ENCODE measurements at places on chromosomes 16 and 17.
A peak's percentile ranks its signal among the peaks of the same experiment; 100 is the strongest.

DNA sequence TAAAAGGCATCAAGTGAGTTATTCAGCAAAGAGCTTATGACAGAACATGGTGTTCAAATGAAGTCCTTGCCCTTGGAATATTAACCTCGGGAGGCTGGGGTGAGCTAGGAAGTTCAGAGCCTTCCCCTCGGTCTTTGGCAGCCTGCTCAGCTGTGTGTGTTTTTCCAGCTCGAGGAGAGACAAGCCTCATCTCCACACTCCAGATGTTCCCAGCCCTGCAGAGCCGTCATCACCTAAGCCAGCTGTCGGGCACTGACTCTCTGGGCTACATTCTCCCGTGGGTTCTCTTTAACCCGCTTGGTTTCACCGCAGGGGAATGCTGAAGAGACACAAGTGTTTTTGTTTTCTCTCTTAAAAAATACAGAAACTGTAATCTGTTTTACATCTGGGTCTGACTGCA, 47.1 kb downstream of the IRX3 start:
- no peak for DNase-seq

DNA sequence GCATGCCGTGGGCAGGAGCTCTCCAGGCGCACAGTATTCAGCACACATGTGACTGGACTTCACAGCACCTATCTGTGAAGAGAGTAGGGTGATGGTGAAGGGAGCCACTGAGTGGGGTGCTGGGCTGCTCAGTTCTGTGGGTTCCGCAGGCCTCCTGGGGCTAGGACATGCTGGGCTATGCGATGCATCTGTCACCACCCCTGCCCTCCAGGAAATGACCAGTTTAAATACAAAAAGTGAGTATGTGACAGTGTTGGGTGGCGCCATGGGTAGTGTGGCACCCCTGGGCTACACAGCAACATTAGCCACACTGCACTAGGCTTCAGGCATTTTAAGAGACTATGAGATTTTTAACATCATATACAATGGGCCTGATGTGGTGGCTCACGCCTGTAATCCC, 28.6 kb downstream of the MYLK3 start:
- no peak for DNase-seq

DNA sequence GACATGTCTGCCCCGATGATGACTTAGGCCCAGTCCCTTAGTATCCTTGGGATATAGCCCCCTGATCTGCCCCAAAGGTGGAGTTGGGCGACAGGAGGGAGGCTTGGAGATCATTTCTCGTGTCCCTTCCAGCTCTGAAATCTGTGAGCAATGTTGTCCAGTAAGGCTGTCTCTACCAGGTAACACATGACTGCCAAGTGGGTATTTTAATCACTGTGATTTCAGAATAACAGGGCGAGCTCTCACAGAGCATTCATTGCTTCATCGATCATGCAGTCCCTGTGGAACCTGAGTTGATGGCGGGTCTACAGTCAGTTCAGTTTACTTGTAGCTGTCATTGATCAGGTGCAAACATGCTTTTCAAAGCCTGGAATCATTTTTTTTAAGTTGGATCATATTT, 39.2 kb downstream of the KSR1 start:
- DNase-seq: peak; percentile 36

DNA sequence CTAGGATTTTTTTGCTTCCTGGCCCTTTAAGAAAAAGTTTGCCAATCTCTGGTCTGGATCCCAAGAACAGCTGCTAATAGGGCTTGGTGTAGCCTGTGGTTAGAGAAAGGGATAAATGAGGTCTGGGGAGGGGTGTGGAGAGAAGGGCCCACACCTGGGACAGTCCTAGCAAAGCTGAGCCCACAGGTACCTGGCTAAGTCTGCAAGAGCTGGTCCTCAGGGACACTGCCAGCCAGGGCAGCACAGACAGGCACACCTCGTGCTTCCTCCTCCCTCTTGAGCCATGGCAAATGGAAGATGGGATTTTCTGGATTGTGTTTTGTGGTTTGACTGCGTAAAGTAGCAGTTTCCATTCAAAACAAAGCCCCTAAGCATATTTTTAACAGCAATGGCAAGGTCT, 217.5 kb downstream of the SOX9 start:
- DNase-seq: no peak

DNA sequence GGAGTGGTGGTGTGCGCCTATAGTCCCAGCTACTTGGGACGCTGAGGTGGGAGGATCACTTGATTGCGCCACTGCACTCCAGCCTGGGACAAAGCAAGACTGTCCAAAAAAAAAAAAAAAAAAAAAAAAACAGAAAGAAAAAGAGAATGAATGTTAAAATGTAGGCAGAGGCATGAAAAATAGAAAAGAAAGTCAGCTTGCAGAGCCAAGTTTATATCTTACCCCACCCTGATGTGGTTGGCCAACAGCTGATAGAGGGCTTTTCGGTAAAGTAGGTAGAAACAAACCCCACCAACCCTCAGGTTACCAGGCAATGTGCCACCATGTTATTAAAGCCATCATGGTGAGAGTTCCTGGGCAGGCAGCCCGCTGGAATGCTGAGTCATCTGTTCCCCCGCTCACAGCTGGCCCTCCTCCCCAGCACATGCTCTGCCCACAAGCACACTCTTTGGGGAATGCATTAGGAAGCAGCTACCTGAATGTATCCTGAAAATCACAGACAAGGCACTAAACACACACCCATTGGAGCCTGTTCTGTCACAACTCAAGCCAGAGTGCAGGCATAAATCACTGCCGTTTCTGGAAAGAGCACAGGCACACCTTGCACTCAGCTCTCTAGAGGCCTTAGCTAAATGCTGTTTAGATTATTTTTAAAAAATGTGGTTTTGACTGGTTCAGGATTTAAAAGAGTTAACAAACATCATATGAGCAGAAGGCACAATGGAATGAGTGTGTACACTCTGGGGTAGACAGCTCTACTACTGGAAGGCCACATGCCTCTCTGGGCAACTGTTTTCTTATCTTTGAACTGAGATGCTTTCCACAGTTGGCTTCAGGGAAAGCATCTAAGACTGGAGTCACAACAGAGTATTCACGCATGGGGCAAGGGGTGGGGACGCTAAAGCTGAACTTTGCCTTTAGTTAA, 128.5 kb downstream of the PARN start:
- peak; percentile 95 for DNase-seq

- peak; percentile 46 for DNase-seq
Measured at GRCh38 chr17:60321336-60322055, 70.4 kb downstream of the USP32 start.

DNA sequence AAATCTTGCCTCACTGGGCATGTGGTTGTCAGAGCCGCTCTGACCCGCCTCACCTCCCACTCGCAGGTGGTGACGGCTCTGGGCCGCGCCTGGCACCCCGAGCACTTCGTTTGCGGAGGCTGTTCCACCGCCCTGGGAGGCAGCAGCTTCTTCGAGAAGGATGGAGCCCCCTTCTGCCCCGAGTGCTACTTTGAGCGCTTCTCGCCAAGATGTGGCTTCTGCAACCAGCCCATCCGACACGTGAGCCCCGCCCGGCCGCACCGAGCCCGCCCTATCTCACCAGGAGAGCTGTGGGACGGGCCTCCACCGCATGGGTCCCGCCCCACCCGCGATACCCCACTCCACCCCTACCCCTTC, 4.0 kb downstream of the TGFB1I1 start:
- no peak for DNase-seq

- DNase-seq: no peak
Measured at GRCh38 chr17:58534901-58535421, 20.5 kb upstream of the MTMR4 start.

- DNase-seq: no peak
Measured at GRCh38 chr17:45703348-45703747, 80.8 kb upstream of the CRHR1 start.

DNA sequence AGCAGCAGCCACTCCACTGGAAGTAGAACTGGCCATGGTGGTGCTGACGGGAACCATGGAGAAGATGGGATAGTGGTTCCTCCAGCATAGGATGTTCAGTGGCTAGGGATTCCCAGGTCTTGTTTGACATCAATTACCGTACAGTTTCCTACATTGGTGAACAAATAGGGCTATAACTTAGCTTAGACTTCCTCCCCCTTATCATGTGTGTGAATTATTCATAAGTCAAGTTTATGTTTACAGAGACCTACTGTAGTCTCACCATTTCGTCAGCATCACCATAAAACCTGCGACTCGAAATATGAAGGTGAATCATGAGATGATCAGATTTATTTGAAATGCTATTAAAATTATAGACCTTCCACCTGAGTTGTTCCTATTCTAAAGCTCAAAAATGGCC, 1.2 kb downstream of the KRTAP2-3 start:
- DNase-seq: no peak

- no peak for DNase-seq
Measured at GRCh38 chr17:29595943-29596774, 3.2 kb downstream of the ANKRD13B start.

DNA sequence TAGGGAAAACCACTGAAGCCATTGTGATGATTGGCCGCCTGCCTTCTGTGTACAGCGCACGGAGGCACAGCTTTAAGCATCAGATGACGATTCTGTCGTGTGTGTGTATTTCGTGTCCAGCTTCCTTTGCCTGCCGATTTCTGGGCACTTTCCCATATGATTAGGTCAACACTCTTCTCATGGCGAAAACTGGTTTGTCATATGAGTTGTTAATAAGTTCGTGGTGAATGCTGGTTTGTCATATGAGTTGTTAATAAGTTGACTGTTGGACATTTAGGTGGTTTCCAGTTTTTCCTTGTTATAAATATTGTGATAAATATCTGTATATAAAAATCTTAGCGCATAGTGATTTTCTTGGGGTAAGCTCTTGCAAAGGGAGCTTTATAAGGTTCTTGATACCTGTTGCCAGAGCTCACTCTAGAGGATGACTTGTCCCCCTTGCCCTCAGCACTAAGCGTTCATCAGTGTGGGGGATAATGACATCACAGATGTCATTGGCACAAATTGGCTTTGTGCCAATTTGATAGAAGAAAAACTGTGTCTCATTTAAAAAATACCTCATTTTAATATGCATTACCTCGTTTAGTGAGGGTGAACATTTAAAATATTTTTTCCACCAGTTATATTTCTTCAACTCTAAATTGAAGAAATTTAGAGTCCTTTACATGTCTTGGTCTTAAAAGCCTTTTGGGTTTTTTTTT, 40.0 kb downstream of the PGS1 start:
- no peak for DNase-seq

DNA sequence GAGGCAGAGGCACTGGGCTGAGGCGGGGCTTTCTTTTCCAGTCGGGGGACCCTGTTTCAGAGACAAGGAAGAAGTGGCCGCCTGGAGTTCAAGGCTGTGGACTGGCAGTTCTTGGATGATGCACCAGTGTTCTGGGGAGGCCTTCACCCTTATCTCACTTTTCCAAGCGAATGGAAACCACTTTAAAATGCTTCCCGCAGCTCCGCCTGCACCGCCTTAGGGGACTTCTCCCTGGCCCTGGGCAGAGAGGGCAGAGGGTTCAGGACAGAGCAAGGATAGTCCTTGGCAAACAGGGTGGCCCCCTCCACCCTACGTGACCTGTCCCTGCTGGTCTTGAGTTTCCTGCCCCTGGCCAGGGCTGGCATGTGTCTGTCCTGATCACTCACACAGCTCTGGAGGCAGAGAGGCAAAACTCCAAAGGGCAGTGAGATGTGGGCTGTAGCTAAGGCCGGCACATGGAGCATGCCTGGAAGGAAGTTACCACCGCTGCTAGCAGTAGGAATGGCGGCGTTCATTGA, 20.6 kb downstream of the RTN4RL1 start:
- no peak for DNase-seq

DNA sequence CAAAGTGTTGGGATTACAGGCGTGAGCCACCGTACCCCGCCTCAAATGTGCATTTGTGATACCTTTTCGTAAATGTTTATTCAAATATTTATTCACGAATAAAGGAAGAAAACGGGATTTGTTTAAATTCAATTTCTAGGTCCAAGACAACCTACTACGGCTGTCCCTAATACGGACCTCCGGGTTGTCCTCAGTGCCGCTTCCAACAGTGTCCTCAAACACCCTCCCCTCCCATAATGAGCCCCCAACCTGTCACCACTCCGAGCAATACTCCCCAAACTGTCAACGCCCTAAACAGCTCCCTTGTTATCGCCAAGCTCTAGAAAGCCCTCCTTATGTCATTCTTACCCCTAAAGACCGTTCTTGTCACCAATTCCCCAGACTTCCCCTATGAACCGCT, 539 bp upstream of the GABARAPL2 start:
- DNase-seq: no peak

GRCh38 chr16:381789-382717, at the start of gene PGAP6:
TSS of gene PGAP6 (minus strand) at chr16:381978. CDS start at chr16:381821, 157 bp downstream.
- no peak for DNase-seq

DNA sequence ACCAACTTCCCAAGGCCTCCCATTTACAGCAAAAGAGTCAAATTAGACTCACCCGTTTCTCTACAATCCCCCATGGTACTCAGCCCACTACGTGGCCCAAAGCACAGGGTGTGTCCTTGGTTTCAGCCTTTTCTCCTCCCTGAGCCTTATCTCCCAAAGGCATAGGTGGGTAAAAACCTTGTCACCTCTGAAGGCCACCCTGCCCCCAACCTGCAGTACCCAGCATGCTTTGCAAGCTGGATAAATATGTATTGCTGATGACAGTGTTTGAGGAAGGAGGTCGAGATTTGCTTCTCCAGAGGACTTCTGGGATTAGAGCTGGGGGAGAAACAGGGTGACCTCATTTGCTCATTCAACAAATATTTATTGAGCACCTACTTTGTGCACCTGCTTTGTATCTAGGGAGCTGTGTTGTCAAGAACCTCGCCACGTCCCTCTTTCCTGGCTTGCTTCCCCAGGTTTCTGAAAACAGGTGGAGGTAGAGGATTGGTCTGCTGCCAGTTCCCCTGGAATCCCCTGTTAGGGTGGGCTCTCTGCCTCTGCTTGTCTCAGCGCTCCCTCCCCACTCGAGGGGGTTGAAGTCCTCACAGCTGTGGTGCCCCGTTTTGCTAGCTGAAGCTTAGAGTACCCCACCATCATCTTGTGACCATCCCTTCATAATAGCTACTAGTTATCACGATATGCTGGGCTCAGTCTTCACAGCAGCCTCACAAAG, 3.0 kb downstream of the LASP1 start:
- no peak for DNase-seq

GRCh38 chr16:23293016-23293415, 9.1 kb upstream of the SCNN1B start:
- DNase-seq: no peak

DNA sequence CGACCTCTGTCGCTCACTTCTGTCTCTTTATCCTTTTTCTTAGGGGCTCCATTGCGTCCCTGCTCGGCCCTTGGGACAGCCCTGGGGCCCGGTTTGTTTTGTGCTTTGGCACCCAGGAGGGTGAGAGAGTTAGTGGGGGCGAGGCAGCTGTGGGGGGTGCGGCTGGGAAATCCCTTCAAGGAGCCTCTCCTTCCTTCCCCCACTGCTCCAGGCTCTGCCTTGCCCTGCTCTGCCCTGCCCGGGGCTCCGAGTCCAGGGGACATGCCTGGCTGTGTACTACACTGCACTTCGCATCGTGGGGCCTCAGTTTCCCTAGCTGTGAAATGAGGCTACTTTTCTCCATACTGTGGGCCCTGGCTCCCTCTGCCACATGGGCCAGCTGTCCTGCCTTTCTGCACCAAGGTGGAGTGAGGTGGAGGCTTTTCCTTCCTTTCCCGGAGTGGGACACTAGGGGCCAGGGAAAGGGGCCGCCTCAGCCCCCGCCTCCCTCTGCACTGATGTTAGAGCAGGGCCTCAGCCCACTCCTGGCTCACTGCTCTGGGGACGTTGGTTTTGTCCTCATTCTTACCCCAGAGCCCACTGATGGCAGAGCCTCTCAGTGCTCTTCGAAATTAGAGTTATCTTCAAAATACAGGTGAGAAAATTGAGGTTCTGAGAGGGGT, 980 bp downstream of the LLGL1 start:
- DNase-seq: no peak

GRCh38 chr17:3989041-3989886, 25.0 kb upstream of the ATP2A3 start:
- DNase-seq: no peak

- no peak for DNase-seq
Measured at GRCh38 chr16:68397710-68398201, 50.6 kb downstream of the SMPD3 start.
